GM06990 (cell line): ENCODE measurements at places on chromosomes 12 and 14.

GRCh38 chr14:72906316-72906715 is 12.4 kb upstream of the DPF3 start:
- DNase-seq: no peak

GRCh38 chr12:9343731-9344130 is 135.5 kb upstream of the PZP start:
- no peak for DNase-seq

GRCh38 chr12:12561371-12562015 is 1.2 kb downstream of the DUSP16 start:
- peak; percentile 64 for DNase-seq

- no peak for DNase-seq
These were observed 1.2 kb upstream of the KRT4 start for GRCh38 chr12:52815161-52815560.
